ENCODE measurements at places on chromosomes 7 and 10.

- no peak for DNase-seq
Observed at GRCh38 chr10:27474741-27475140, 29.4 kb upstream of the RAB18 start.

DNA sequence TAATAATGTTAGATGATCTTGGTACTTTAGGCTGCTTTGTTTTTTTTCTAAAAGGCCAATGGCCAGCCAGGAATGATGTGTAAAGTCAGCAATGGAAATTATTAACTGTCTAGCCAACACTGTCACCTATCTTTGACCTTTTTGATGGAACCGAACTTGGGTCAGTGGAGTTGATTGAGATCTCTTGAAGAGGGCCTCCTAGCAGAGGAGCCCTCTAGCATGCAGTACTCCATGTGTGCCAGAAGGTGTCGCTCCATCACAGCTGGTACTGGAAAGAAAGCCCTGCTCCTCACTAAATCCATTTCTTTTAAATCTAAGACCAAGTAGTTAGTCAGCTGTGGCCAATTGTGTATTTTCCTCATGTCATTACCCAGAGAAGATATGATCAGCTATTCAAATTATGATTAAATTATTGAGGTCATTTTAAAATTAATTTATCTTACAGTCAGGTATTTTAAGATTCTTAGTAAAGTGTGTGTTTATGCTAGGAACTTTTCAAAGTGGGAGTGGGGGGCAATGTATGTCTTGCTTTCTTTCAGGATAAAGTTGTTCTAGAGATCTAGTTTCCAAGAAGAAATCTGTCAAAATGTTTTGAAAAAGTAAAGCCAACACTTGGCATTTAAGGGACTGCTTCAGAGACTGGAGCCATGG, 33.1 kb upstream of the CROT start:
- peak; percentile 11 for DNase-seq

DNA sequence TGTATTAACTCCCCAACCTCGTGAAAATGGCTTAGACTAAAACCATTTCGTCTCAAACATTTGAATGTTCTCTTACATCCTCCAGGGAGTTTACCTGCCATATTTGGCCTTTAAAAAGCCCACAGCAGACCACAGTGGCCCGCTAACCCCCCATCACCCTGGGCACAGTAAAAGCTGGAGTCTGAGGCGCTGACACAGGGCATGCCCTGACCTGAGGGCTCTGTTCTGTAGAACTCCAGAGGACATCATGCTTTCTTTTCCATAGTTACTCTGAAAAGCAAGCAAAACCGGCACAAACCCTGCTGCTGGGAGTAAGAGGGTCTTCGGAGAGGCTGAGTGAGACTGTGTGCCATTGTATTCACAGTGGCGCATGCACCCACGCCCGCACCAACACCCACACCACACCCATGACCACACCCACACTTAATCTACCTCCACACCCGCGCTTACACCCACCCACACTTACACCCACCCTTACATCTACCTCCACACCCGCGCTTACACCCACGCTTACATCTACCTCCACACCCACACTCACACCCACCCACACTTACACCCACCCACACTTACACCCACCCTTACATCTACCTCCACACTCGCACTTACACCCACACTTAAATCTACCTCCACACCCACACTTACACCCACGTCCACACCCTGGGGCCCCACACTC, 32.1 kb downstream of the LRRC27 start:
- peak; percentile 16 for DNase-seq

- no peak for DNase-seq
Observed at GRCh38 chr10:13270877-13271551, 28.9 kb downstream of the PHYH start.

DNA sequence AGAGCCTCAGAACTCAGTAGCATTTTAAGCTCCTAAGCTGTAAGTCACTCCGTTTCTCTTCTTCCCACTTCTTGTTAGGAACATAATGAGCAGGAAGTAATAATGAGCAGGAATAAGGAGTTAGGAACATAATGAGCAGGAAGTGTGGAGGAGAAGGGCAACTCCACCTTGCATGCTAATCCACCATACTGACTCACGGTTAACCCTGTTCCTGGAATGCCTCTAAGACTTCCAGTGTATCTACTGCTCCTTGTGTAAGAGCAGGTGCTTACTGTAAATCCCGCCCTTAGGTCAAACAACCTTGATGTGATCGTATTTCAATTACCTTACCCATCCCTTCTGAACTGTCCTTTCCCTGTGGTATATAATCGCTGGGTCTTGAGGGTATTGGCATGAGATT, 528.7 kb downstream of the CALN1 start:
- DNase-seq, result no peak

- no peak for DNase-seq
Observed at GRCh38 chr10:132946-133898, 2.0 kb upstream of the ZMYND11 start.

GRCh38 chr10:92891885-92892690, 43.8 kb downstream of the EXOC6 start:
- DNase-seq, result no peak

GRCh38 chr7:1993031-1993695, 239.6 kb downstream of the MAD1L1 start:
- DNase-seq, result no peak

GRCh38 chr10:15168291-15168785, at the start of gene NMT2:
NMT2 (minus strand) TSS chr10:15168693; CDS start chr10:15168612, 81 bp downstream.
- peak; percentile 16 for DNase-seq

- DNase-seq, result no peak
Observed at GRCh38 chr7:131737746-131738465, 181.5 kb upstream of the PODXL start.

GRCh38 chr10:51544933-51545332, 154.5 kb downstream of the CSTF2T start:
- DNase-seq, result no peak

- no peak for DNase-seq
Observed at GRCh38 chr7:45647967-45648670, 74.0 kb downstream of the ADCY1 start.

DNA sequence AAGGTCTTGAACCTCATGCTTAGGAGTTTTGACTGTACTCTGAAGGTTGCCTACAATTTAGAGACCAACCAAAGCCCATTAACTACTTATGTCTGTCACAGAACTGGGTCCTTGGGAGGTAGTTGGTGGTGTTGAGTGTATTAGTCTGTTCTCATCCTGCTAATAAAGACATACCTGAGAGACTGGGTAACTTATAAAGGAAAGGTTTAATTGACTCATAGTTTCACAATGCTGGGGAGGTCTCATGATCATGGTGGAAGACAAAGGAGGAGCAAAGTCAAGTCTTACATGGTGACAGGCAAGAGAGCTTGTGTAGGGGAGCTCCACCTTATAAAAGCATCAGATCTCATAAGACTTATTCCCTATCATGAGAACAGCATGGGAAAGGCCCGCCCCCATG, 319.6 kb upstream of the ZMIZ1 start:
- no peak for DNase-seq

DNA sequence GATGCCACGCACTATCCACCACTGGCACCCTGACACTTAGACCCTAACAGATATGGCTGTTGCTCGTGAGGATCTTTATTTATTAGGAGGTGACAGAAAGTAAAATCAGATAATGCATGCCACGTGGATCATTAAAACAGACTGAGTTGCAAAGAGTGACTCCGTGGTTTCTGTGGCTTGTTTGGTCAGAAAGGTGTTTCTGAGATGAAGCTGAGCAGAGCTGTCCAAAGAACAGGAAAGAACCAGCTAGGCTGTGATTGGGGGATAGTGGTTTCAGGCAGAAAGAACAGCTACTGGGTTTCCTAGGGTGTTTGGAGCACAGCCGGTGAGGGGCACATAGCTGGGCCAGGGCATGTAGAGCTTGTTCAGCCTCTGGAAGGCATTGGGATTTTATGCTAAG, 34.4 kb downstream of the CSGALNACT2 start:
- no peak for DNase-seq

DNA sequence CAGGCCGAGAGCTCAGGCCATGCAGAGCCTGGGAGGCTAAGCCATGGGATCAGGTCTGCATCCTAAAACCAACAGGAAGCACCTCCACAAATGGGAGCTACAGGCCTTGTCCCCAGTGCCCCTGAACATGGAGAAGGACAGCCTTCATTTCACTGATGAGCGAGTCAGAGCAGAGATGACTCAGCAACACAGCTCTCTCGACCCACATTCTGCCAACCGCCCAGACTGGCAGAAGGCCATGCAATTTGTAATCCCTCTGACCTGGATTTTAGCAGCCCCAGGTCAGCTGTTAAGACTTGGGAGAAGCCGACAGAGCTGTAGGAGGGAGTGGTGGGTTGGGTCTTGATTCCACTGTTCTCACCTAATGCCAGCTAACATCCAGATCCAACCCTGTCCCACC, 25.5 kb downstream of the VOPP1 start:
- no peak for DNase-seq

DNA sequence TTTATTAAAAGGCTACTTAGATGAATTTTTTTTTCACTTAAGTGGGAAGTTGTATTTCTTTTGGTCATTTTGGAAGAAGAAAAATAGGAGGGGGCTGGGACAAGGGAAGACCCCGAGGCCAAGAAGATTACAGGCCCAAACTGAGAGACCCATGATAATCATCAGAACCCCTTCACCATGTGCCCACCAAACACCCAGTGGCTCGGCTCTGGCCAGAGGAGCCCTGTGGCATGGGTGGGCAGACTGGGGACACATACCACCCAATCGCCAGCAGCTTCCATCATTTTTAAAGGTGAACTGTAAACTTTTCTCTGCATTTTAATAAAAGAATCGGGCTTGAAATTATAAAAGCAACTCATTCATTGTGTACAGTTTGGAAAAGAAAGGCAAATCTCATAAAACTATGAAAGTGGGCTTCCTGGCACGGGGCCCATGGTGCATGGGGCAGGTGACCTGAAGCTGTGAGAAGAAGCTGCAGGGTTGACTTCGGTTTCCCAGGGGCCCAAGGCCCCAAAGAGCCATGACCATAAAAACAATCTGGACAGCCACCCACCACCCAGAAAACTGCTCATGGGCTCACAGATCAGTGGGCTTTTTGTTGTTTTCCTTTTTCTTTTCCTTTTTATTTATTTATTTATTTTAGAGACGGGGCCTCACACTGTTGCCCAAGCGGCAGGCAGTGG, 29.4 kb upstream of the RET start:
- no peak for DNase-seq

GRCh38 chr10:50224330-50224952, 26.9 kb downstream of the ASAH2 start:
- peak; percentile 19 for DNase-seq

DNA sequence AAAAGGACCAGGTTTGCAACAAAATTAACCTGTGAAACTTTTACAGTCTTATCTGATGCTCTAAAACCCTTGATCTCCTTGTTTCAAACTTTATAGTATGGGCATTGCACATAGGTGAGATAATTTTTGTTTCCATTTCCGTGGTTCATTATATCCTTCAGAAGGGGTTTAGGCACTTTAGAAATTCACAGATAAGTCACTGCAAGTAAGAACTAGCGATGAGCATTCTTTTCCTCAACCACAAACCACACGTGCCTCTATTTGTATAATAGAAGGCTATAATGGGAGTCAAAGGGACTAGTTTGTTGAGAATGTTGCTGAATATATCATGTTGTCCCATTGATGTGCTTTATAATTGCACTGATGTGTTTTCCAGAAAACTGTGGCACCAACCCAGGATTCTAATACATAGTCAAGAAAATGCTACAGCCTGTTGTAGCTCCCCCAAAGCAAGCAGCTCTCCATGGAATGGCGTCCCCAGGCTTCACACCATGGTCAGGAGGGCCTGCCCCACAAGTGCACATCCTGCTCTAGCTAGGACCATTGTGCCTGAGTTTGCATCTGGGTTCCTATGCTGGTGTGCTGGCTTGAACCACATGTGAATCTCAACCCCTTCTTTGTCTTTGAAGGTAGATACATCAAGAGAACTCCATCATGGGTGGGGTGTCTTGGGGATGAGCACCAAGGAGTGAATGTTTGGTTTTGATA, 14.0 kb upstream of the ATXN7L1 start:
- no peak for DNase-seq

Measured in stimulated activated CD4-positive, alpha-beta T cell treated with anti-CD3 and anti-CD28 coated beads, TNF-alpha, amount 100 ng/mL, for 48 hours (primary cell).